Right atrium auricular region (tissue), 2 donors: ENCODE measurements at places on chromosomes 2 and 18. TPM values are rescaled to one million over a fixed set of nuclear protein-coding genes. Genes with fewer than 3 reads are reported as not detected.

DNA sequence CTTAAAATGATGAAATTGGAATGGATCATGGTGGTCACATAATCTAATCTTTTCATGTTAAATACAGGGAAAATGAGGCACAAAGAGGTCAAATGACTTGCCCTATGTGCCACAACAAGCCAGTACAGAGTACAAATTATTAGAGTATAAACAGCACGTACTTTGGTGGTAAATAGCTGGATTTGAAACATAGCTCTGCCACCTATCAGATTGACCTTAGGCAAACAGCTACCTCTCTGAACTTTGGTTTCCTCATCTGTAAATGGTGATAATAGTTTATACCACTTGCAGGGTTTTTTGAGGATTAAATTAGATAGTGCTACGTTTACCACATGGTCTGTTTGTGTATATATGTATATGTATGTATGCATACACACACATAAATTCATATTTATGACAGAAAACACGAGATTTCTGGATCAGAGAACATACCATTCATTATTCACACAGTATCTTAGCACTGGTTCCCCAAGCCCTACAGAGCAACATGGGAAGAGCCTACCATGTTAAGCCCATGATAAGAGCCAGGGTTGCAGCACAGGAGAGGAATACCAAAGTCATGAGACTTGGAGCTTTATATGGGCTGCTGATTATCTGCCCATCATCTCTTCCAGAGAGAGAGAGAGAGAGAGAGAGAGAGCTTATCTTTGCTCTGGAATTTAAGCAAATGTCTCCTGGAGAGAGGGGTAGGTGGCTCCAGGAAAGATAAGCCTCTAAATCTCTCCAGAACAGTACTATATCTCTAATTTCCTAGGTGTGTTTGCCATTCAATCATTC lies 73.5 kb downstream of the MDH1 start:
- H3K36me3 ChIP-seq = no peaks in the 10 kb centered on the region
- DNase-seq = no peak
- H3K27me3 ChIP-seq = no peaks in the 10 kb centered on the region
- no peak overlapping the region for H3K4me3 ChIP-seq

- H3K4me3 ChIP-seq = peak overlapping the region; percentile 89
- no peaks in the 10 kb centered on the region for H3K4me1 ChIP-seq
- no peaks in the 10 kb centered on the region for H3K36me3 ChIP-seq
Observed at GRCh38 chr2:234954551-234954992, 2.8 kb downstream of the SH3BP4 start.

DNA sequence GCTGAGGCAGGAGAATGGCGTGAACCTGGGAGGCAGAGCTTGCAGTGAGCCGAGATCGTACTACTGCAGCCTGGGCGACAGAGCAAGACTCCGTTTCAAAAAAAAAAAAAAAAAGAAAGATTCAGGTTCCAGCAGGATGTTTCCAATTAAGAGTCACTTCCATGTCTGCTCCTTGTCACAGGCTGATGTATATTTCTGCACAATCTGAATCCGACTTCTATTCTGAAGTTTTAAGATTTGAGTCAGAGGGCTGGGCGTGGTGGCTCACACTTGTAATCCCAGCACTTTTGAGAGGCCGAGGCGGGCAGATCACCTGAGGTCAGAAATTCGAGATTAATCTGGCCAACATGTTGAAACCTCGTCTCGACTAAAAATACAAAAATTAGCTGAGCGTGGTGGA lies 24.7 kb downstream of the SNRPD1 start:
- H3K36me3 ChIP-seq = peaks cover 6% of the 10 kb centered on the region
- no peaks in the 10 kb centered on the region for H3K4me1 ChIP-seq
- no peak overlapping the region for H3K27ac ChIP-seq
- H3K4me3 ChIP-seq = no peak overlapping the region
- H3K27me3 ChIP-seq = no peaks in the 10 kb centered on the region

DNA sequence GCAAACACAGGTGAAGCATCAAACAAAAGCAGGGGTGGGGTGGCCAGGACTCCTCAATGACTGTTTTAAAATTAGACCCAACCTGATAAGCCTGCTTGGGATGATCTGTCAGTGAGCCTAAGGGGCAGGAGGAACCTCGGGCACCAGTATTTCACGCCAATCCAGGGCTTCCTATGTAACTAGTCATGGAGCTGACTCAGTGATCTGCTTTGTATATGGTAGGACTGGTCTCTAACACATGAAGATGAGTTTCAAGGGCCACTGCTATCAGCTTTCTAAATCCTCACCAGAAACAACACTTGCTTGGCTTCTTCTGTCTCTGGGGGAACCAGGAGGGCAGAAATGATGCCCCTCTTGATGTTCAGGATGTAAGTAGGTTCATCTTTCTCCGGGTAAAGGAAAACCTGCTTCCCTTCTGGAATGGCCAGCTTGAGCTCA lies 6.2 kb downstream of the APOB start:
- H3K27ac ChIP-seq = peak overlapping the region; percentile 78
- H3K4me1 ChIP-seq = peaks cover 15% of the 10 kb centered on the region
- H3K4me3 ChIP-seq = no peak overlapping the region
- H3K27me3 ChIP-seq = no peaks in the 10 kb centered on the region
- DNase-seq = no peak

DNA sequence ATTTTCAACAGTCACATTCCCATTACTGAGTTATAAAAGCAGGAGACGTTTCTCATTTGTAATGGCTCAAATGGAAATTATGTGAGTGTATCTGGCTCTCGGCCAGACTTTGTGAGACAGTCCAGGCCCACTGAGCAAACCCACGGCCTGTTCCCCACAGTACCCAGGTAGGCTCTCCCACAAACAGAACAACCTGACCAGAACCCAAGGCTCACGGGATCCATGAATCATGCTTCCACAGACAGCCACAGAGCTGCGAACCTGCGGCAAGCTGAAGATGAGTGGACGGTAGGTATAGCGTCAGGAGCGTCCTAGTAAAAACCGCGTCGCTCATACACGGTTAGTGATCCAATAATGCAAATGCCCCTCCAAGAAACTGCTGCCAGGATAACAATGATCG lies 34.2 kb downstream of the NDUFA10 start:
- H3K27me3 ChIP-seq = no peaks in the 10 kb centered on the region
- no peak overlapping the region for H3K27ac ChIP-seq
- DNase-seq = no peak

DNA sequence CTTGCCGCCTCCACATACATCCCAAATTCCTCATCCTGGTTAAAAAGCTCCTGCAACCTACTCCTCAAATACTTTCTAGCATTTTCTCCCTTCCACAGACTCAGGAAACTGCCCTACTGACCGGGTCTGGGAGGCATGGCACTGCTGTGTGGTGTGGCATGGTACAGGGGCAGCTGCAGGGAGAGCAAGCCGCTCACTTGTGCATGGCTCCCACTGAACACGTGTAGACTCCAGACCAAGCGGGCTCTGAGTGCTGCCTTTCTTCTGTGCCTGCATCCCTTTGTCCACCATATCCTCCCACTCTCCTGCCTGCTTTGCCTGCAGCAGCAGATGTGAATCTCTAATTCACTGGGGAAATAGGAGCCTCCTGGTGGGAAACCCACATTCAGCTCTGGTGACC lies 72.2 kb downstream of the CCDC93 start:
- H3K4me3 ChIP-seq = no peak overlapping the region
- no peaks in the 10 kb centered on the region for H3K27me3 ChIP-seq
- H3K27ac ChIP-seq = no peak overlapping the region
- no peak for DNase-seq
- peaks cover 67% of the 10 kb centered on the region for H3K36me3 ChIP-seq
- H3K4me1 ChIP-seq = no peaks in the 10 kb centered on the region

- H3K27me3 ChIP-seq = no peaks in the 10 kb centered on the region
- peak; percentile 42 for DNase-seq
- H3K4me3 ChIP-seq = no peak overlapping the region
- no peaks in the 10 kb centered on the region for H3K36me3 ChIP-seq
- H3K4me1 ChIP-seq = no peaks in the 10 kb centered on the region
Observed at GRCh38 chr2:69945941-69946340, 15.5 kb downstream of the ASPRV1 start.

Gene KIF5C
- total RNA-seq = 1.6 TPM

Gene FLACC1
- 6.2 TPM for total RNA-seq

Gene VWC2L
- not detected for total RNA-seq
